ENCODE measurements at places on chromosomes 4 and X.

GRCh38 chrX:100410901-100411801 lies 1.1 kb upstream of the PCDH19 start:
- DNase-seq = no peak

GRCh38 chrX:30822068-30822681 lies 66.9 kb downstream of the TAB3 start:
- no peak for DNase-seq

- no peak for DNase-seq
Observed at GRCh38 chr4:183670960-183671555, 12.0 kb downstream of the TRAPPC11 start.

GRCh38 chr4:15703439-15703838 lies 574 bp downstream of the BST1 start:
- no peak for DNase-seq

GRCh38 chr4:109465069-109465468 lies 31.5 kb downstream of the SEC24B start:
- no peak for DNase-seq

DNA sequence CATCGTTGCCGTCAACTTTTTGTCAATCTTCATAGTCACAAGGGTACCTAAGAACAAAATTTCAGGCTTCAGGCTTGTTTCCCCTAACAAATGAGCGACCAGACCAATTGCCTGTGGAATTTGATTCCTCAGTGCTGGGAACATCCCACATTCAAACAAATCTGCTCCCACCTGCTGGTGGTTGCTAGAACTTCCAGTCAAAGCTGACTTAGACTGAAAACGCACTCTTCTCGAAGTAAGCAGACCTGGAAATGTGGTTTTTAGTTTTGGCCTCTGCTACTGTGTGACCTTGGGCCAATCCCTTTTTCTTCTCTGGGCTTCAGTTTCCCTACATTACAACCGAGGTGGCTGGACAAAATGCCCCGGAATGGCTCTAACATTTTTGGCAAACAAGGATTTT lies 1.8 kb upstream of the GABRQ start:
- no peak for DNase-seq

- DNase-seq = no peak
Observed at GRCh38 chrX:110050901-110051300, 48.0 kb downstream of the TMEM164 start.

DNA sequence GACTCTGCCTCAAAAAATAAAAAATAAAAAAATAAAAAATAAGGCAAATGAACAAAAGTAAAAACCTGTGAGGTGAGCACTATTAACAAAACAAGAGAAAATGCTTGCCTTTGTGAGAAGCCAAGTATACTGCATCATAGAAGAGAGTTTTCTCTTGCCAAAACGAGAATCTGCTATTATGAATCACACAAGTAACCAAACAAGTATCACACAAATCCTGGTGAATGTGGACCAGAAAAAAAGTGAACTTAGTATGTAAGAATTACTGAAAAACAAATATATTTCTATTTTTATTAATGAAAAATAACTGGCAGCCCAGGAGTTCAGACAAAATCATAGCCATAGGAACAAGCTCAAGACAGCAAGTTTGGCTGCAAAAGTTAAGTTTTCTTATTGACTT lies 193.5 kb downstream of the PDGFC start:
- no peak for DNase-seq

DNA sequence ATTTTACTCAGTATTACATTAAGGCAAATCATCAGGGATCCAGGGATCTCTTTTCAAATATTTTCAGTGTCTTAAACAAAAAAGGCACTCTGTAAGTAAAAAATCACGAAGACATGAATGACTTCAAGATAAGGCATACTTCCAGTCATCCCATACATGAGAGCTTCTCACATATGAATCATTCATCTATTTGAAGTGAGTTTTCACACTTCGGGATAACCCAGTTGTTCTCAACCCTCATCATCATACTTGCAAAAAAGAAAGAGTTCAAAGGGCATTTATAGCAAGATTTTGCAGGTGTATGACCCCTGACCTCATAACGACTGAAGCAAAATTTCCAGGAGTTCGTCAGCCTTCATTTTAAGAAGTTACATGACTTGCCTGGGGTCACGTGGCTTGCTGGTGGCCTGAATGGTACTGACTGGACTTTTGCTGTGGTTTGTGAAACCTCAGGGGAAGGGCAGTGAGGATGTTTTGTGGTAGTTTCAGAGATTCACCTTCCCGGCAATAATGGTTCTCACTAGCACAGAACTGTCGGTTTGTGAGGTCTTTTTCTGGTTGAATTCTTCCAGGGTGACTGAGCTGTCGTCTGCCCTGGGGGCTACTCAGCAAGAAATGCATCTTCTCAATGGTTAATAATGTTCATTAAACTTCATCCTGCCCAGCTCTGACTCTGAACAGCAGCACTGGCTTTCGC lies 115.8 kb upstream of the SHISA3 start:
- DNase-seq = no peak
